ENCODE measurements at places on chromosomes 11 and 22. TPM values are rescaled to one million over a fixed set of nuclear protein-coding genes. Genes with fewer than 3 reads are reported as not detected.

The CDCA5 gene
- total RNA-seq = 3.7 TPM

The TMPRSS13 gene
- total RNA-seq = 1.7 TPM

The ELFN2 gene
- 7.0 TPM for total RNA-seq

The SELENOO gene
- 17.5 TPM for total RNA-seq

The OR51E2 gene
- total RNA-seq = 2.1 TPM

The TRIM21 gene
- total RNA-seq = 7.3 TPM

The FGF4 gene
- total RNA-seq = not detected

The DYNC2H1 gene
- total RNA-seq = 69.3 TPM

The GLB1L2 gene
- 8.7 TPM for total RNA-seq

All from camera-type eye (tissue), 1 donor.